H54 (cell line): ENCODE measurements at places on chromosomes 2 and 18.
A peak's percentile ranks its signal among the peaks of the same experiment; 100 is the strongest.

GRCh38 chr2:104321116-104321795, 532.7 kb upstream of the POU3F3 start:
- no peak for DNase-seq

DNA sequence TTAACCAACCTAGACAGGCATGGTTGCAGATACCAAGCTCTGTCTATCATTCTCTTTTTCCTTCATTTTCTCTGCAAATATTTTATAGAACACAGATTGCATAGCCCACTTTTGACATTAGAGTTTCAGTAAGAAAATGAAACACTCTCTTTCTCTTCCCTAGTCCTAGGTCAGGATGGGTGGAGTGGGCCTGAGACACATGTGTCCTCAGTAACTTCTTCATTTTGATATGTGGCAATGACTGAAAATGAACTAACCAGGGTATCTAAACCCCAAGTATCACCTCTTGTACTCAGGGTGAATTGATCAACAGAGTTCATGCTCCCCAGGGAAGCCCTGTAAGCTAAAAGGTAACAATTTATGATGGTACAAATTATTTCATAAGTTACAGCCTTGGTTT, 37.0 kb upstream of the KYNU start:
- no peak for DNase-seq

- DNase-seq = no peak
Measured at GRCh38 chr2:204357286-204357685, 188.0 kb upstream of the PARD3B start.

- DNase-seq = no peak
Measured at GRCh38 chr2:120398051-120398995, 52.4 kb downstream of the INHBB start.

DNA sequence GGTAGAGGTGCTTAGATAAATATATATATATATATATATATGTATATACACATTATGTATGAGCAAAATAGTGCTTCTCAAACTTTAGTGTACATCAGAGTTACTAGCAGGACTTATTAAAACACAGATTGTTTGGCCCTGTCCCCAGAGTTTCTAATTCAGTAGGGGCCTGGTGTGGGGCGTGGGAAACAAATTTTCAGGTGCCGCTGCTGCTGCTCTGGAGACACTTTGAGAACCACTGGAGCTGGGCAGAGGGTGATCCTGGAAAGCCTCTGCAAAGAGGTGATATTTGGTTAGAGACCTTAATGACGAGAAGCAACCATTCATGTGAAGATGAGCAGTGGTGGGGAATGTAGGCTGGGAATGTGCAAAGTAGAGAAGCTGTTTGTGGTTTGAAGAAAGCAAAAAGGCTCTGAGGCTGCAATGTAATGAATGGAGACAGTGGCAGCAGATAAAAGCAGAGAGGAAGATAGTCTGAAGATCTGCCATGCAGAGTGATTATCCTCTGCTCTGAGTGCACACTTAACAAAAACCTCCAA, 142.9 kb downstream of the PLCL1 start:
- DNase-seq = no peak

GRCh38 chr2:99489761-99490622, at the start of gene REV1:
Gene REV1 (minus strand): TSS chr2:99490017. CDS start chr2:99464975, 25,042 bp downstream.
- DNase-seq = peak; percentile 92

GRCh38 chr2:171185941-171186340, 25.2 kb upstream of the TLK1 start:
- no peak for DNase-seq

DNA sequence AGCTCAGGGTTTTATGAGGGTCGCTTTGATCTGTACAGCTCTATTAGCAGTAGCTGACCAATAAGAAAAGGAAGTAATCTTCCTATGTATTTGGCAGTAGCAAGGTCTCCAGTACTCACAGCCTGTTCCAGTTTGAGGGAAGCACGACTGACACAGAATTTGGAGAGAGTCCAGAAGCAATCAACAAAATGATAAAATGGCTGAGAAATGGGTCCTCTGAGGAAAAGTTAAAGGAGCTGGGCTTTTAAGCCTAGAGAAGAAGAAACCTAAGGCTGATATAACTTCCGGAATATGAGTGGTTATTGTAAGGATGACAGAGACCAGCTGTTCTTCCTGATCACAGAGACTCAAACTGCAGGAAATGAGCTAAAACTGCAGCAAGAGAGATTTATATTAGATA, 382.8 kb downstream of the GPD2 start:
- DNase-seq = no peak

GRCh38 chr18:8616028-8616401, 6.8 kb downstream of the RAB12 start:
- no peak for DNase-seq

GRCh38 chr18:69031571-69031970, 233.7 kb downstream of the CCDC102B start:
- no peak for DNase-seq

DNA sequence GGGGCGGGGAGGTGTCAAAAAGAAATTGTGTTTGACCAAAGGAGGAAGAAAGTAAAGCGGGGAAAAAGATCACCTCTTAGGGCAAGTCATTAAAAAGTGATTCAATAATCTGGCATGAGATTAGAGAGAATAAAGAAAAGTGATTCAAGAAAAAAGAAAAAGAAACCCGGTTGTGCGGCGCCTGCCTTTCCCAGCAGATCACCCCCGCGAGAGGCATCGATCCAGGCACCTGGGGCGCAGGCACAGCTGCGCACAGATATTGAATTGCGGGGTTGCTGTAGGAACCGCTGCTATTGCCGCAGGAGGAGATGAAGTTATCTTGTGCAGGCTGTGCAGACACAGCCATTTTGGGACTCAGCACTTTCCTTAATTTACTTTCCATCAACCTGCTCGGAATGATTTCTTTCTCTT, 71.2 kb downstream of the PLB1 start:
- DNase-seq = peak; percentile 30

DNA sequence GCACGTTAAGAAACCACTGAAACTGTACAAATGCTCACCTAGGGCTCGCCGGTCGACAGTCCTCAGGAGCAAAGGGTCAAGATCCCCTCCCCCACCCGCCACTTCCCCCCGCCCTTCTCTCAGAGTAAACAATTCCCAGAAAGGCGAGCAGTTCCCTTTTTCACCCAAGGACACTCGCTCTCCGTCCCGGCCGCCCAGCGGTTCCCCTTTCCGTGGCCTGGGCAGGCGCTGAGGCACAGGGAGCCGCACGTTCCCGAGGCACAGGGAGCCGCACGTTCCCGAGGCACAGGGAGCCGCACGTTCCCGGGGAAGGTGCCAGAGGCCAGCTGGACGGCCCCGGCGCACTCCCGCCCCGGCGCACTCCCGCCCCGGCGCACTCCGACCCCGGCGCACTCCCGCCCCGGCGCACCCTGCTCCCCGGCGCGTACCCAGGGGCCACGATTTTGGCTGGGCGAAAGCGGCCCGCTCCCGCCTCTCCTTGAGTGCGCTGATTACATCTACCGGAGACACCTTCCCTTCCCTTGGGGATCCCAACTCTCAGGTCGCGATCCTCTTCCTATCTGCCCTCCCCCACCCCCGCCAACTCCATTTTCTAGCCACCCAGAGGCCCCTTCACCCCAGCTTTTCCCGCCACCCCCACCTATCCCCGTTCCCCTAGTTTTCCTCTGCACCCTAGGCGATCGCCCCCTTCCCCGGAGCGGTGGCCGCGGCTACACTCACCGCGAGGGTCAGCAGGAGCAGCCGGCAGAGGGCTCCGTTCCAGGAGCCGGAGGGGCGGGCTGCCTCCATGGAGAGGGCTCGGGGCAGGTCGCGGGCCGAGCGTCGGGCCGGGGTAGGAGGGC, 817 bp downstream of the DSC2 start:
- DNase-seq = no peak

- no peak for DNase-seq
Measured at GRCh38 chr2:174312581-174313234, 22.0 kb upstream of the SP9 start.

DNA sequence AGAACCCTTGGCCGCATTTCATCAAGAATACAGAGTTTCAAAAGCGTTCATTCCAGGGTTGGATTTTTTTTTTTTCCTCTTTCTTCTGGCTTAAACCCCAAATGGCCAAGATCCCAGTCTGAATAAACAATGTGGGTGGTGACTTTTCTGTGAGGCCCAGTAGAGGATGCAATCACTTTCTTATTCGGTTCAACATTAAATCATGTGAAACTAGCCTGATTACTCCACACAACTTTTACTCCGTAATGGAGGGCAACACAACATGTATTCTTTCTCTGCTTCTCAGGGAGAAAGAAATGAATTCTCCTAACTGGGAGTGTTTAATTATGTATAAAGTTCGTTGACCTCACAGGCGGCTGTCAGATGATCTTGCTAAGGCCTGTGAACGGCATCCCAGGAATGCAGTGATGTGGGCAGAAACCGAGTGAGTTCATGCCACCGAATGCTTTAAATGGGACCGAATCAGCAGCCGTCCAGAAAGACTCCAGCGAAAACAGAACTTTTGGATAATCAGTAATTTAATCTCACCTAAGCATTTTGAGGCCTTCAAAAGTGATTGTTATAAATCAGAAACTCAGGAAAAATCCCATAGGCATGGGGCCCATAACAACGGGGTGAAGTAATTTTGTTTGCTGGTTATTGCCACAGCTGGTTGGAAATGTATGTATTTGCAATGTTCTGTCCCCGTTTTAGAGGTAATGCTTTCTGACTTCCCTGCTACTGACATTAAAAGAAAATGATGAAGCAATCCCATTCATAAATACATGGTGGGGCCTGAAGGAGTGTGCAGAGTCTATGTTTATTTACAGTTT, 81.5 kb downstream of the BCL2 start:
- peak; percentile 50 for DNase-seq

GRCh38 chr2:96143848-96144480, 1.3 kb downstream of the DUSP2 start:
- no peak for DNase-seq

GRCh38 chr2:18487106-18487913, 73.1 kb downstream of the RDH14 start:
- no peak for DNase-seq

DNA sequence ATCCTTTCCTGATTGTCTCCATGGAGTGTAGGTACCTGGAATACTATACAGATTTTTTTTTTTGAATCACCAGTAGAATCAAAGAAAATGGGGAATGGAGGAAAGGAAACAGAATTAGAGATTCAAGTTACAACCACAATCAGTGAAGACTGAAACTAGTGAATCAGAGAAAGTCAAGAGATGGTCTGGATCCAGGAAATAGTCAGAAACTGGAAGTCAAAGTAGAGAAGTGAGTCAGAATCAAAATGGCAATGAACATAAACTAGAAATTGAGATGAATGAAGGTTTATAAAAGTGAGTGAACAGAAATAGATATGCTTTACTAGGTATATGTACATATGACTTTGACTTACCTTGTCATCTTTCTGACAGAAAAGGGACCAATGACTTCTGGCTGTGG, 579.0 kb downstream of the PLCL1 start:
- DNase-seq = no peak

GRCh38 chr2:135783439-135783838, 41.8 kb downstream of the UBXN4 start:
- DNase-seq = no peak

DNA sequence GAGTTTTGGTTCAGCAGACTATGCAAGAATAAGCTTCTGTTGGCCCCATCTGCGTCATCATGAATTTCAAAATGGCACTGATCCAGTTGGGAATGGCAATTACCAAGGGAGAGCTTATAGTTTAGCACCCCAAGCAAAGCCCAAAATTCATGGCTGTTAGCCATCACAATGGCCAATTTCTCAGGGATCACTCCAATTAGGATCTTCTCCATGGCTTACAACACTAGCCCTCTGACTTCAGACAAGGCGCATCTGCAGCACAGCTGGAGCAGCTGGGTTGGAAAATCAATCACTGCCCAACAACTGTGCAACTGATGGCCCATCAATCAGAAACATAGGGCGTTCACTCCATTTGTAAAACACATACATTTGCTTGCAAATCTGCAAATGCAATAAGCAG, 273.6 kb downstream of the SRBD1 start:
- DNase-seq = no peak

DNA sequence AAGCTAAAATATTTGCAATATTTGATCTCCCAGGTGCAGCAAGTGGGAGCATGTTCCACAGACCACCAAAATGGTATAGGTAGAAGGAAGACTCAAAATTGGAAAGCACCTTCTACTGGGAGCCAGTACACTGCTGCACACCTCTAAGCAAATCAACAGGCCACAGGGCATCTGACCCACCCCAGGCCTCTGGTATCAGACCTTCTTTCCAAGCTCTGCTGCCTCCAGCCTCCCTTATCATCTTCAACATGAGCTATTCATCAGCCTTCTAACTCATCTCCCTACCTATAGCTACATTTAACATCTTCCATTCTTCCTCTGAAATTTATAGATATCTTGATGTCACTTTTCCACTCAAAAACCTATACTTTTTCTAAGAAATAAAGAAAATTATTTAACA, 294.8 kb downstream of the ZEB2 start:
- DNase-seq = no peak

GRCh38 chr2:99959261-99960014, 183.0 kb downstream of the AFF3 start:
- DNase-seq = no peak

GRCh38 chr2:60837123-60837522, 44.3 kb upstream of the REL start:
- no peak for DNase-seq

DNA sequence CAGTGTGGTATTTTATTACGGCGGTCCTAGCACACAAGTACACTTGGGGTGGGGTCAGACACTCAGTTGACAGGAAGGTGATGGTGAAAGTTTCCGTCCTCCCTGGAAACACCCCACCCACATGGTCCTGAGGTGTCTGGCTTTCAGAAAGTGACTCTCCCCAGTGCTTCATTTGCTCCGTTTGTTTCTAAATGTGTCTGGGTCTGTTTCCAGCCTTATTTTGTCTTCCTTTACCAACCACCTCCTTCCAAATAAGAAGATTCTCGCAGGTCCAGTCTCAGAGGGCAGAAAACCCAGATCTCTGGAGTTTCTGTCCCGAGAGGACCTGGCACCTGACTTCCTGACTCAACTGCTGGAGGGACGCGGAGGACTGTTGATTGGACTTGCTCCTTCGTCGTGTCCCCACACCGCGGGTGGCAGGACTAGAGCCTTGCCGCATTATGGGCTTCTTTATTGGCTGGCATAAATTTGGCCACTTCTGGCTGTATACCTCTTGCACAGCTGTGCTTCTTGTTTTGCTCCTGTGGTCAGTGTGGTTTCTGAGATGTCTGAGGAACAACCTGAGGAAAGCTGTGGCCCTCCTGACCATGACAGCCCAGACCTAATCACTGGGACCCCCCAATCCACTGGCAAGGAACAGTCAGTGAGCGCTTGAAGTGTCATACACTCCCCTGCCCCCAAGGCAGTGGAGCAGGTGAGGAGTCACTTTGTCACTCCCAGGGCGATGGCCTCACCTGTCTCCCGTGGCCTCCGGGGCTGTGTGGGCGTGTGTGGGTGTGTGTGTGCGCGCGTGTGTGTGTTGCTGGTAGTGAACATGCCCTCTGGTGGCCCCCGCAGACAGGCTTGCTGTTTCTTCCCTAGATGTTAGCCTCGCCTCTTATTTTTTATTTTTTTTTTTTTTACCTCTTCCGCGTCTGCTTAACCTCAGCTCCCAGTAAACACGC, 45.6 kb downstream of the MEX3C start:
- DNase-seq = no peak

DNA sequence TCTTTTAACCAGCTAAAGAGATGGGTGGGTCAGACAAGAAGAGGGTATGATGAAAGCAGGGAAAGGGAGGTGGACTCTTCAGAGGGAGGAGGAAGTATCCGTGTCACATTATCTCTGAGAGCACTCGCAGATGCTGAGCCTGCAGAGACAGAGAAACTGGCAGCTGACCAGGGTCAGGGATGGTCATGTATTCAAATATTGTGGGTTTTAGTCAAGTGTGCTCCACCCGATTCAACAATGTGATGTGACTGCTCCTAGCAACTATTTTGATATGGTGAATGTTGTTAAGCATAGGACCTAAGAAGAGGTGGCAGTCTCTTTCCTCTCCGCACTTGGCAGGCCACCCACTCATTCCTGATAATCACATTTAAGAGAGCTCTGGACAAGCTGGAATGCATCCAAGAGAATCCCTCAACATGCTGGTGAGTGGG, 1.3 kb upstream of the CLIP4 start:
- DNase-seq = peak; percentile 53
